ENCODE measurements at places on chromosomes 2 and 18. TPM values are rescaled to one million over a fixed set of nuclear protein-coding genes. Genes with fewer than 3 reads are reported as not detected.

COLEC12 gene
- total RNA-seq = 2.0 TPM

DSC1 gene
- not detected for total RNA-seq

PARD6G gene
- total RNA-seq = 28.3 TPM

CPLX4 gene
- not detected for total RNA-seq

LHCGR gene
- 0.12 TPM for total RNA-seq

CCL20 gene
- total RNA-seq = not detected

GRCh38 chr2:100107440-100107839 lies 35.0 kb downstream of the AFF3 start:
- peaks cover 42% of the 10 kb centered on the region for H3K4me1 ChIP-seq
- H3K4me3 ChIP-seq = peak overlapping the region; percentile 29
- DNase-seq = no peak
- no peaks in the 10 kb centered on the region for H3K36me3 ChIP-seq
- H3K27ac ChIP-seq = no peak overlapping the region
- peaks cover 10% of the 10 kb centered on the region for H3K27me3 ChIP-seq

GRCh38 chr2:217220228-217221013 lies 360.6 kb upstream of the TNP1 start:
- peaks cover 38% of the 10 kb centered on the region for H3K4me1 ChIP-seq
- peaks cover 2% of the 10 kb centered on the region for H3K27me3 ChIP-seq
- no peak overlapping the region for H3K4me3 ChIP-seq
- no peak overlapping the region for H3K27ac ChIP-seq
- no peaks in the 10 kb centered on the region for H3K36me3 ChIP-seq

- no peak overlapping the region for H3K4me3 ChIP-seq
- no peak overlapping the region for H3K27ac ChIP-seq
- peaks cover 8% of the 10 kb centered on the region for H3K4me1 ChIP-seq
- no peaks in the 10 kb centered on the region for H3K27me3 ChIP-seq
Measured at GRCh38 chr2:197037863-197038398, 111.4 kb upstream of the PGAP1 start.

- H3K4me3 ChIP-seq = no peak overlapping the region
- no peak overlapping the region for H3K27ac ChIP-seq
- H3K36me3 ChIP-seq = no peaks in the 10 kb centered on the region
- H3K27me3 ChIP-seq = no peaks in the 10 kb centered on the region
Measured at GRCh38 chr18:48296581-48296980, 112.6 kb downstream of the ZBTB7C start.

DNA sequence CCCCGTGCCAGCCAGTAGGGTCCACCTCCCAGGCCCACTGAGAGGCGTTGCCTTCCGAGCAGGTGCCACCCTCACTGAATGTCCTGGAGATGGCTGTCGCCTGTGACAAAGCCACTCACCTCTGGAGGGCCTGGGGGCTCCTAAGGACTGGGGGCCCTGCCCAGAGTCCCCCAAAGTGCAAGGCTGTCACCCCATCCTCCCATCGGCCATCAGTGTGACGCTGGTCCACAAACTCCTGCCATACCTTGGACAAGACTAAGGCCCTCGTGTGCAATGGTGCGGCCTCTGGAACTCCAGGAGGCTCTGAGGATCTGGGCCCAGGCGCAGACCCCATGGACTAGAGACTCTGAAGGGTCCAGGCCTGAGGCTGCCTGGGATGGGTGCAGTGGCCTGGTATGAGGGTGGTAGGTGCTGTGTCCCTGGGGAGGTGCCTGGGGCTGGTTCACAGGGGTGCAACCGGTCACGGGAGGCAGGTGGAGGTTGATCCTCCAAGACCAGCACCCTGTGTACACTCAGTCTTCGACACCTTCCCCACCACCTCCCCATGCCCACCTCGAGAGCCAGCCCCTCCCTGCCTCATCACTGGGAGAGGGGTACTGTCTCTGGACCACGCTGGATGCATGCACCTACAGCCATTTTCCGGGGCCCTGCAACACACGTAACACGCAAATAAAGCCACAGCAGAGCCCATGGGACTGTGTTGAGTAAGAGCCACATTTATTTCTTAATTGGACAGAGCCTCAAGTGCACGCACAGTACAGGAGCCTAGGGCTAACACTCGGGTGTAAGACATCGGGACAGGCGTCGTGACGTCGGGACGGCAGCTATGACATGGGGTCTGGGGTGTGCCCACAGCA lies 21.6 kb downstream of the AQP12A start:
- DNase-seq = no peak
- no peaks in the 10 kb centered on the region for H3K27me3 ChIP-seq
- no peaks in the 10 kb centered on the region for H3K36me3 ChIP-seq
- no peaks in the 10 kb centered on the region for H3K4me1 ChIP-seq

GRCh38 chr2:231602859-231603467 lies 10.3 kb downstream of the TEX44 start:
- H3K36me3 ChIP-seq = no peaks in the 10 kb centered on the region
- H3K27ac ChIP-seq = peak overlapping the region; percentile 99

- DNase-seq = no peak
- H3K4me3 ChIP-seq = no peak overlapping the region
- H3K36me3 ChIP-seq = no peaks in the 10 kb centered on the region
- H3K27me3 ChIP-seq = no peaks in the 10 kb centered on the region
- H3K4me1 ChIP-seq = no peaks in the 10 kb centered on the region
- H3K27ac ChIP-seq = no peak overlapping the region
Measured at GRCh38 chr18:29912351-29912750, 1130.2 kb downstream of the DSC3 start.

GRCh38 chr18:50268022-50268747 lies 1.9 kb upstream of the CFAP53 start:
- H3K4me3 ChIP-seq = peak overlapping the region; percentile 64
- H3K27me3 ChIP-seq = peaks cover 11% of the 10 kb centered on the region
- peak; percentile 47 for DNase-seq
- peaks cover 19% of the 10 kb centered on the region for H3K36me3 ChIP-seq
- peaks cover 10% of the 10 kb centered on the region for H3K4me1 ChIP-seq

DNA sequence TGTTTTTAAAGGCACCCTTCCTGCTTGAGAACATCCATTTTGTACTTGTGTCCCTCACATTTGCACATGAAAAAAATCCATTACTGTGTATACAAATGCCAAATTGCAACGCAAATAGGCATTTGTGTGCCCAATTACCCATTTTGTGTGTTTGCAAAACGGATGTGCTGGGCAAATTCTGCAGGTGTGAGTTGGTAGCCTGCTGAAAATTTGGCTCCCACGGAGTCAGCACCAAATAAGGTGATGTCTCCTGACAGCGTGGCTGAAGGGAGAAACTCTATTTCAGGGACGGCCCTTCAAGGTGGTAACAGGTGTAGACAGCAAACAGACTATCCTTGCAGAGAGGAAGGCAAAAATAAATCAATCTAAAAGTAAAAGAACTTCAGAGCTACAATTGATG lies 661.1 kb downstream of the BCL11A start:
- DNase-seq = no peak
- no peaks in the 10 kb centered on the region for H3K4me1 ChIP-seq
- peaks cover 3% of the 10 kb centered on the region for H3K27me3 ChIP-seq
- H3K4me3 ChIP-seq = no peak overlapping the region
- no peaks in the 10 kb centered on the region for H3K36me3 ChIP-seq
- H3K27ac ChIP-seq = no peak overlapping the region

GRCh38 chr2:140526575-140526974 lies 1604.2 kb downstream of the LRP1B start:
- no peak overlapping the region for H3K4me3 ChIP-seq
- H3K36me3 ChIP-seq = no peaks in the 10 kb centered on the region
- DNase-seq = no peak
- no peaks in the 10 kb centered on the region for H3K27me3 ChIP-seq
- no peak overlapping the region for H3K27ac ChIP-seq
- H3K4me1 ChIP-seq = no peaks in the 10 kb centered on the region

- peaks cover 8% of the 10 kb centered on the region for H3K36me3 ChIP-seq
- H3K4me1 ChIP-seq = no peaks in the 10 kb centered on the region
- no peak overlapping the region for H3K4me3 ChIP-seq
- no peak for DNase-seq
Measured at GRCh38 chr2:118168615-118169014, 80.3 kb downstream of the INSIG2 start.
